ENCODE measurements at places on chromosomes 12 and 14.

DNA sequence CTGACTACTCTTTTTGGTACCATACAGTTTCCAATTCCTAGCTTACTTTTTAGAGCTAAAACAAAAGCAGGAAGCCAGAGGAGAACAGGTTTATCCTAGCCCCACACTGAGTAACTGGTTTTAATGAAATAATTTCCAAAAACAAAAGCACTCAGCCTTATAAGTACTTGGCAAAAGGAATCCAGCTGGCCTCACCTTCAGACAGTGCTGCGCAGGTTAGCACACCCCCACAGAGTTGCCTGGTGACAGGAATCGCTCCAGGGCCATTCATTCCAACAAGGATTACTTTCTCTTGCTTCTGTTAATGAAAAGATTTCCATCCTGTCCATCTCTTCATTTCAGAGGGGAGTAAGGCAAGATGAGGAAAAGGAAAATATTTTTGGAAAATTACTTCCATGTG is 84.6 kb downstream of the SCFD1 start:
- no peak for DNase-seq

DNA sequence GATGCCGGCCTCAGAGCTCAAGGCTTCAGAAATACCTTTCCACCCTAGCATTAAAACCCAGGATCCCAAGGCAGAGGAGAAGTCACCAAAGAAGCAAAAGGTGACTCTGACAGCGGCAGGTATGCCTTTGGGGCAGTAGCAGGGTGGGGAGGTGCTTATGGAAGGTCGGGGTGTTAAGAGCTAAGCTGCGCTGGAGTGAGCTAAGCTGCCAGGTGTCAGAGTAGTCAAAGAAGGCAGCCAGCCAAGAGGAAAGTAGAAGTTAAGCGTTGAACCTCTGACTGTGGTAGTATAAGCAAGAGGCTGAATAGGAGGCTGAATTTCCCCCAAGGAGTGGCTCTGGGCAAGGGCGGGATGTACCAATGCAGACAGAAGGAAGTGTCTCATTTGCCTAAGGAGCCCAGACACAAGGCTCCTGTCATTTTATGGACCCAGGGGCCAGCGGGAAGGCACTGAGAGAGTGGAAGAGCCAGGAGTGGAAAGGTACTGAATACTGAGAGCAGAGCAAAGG is 29.2 kb downstream of the DYRK4 start:
- no peak for DNase-seq

GRCh38 chr12:121788176-121788818 is 5.2 kb downstream of the RHOF start:
- DNase-seq: no peak

GRCh38 chr12:105072888-105073488 is 11.3 kb downstream of the ALDH1L2 start:
- DNase-seq: no peak

DNA sequence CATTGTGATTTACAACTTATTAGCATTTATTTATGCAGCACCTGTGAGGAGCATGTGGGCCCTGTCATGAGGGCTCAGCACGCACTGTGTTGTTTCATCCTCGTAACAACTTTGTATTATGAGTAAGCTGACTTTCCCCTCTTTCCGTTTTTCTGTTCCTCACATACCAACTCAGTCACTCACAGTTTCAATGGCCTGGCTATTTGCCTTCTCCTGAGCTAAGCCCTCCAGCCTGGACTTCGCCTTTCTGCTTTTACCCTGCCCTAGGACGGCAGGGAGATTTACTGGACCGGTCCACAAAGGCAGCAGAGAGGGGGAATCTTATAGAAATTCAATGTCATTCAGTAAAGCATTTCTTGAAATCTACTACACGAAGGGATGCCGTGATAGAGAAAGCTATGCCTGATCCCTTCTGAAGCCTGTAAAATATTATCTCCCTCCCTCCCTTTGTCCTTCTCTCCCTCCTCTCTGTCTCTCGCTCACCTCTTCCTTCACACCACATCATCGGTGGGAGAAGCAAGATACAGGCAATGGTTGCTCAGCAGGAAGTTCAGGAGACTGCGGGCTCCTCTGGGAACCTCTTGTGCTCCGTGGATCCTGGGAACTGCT is 219.2 kb upstream of the TBX3 start:
- peak; percentile 51 for DNase-seq

GRCh38 chr12:53514628-53515290 is 7.5 kb upstream of the NPFF start:
- no peak for DNase-seq

DNA sequence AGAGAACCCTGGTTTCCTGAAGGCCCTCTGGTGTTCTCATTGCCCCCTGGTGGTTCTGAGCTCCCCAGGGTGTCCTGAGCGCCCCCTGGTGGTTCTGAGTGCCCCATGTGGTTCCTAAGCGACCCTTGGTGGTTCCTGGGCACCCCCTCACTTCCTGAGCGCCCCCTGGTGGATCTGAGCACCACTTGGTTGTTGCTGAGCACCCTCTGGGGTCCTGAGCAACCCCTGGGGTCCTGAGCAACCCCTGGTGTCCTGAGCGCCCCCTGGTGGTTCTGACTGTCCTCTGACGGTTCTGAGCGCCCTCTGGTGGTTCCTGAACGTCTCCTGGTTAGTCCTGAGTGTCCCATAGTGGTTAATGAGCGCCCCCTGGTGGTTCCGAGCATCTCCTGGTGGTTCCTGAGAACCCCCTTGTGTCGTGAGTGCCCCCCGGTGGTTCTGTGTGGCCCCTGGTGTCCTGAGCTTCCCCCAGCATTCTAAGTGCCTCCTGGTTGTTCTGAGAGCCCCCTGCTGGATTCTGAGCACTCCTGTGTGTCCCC is 568.3 kb downstream of the TMEM121 start:
- DNase-seq: no peak

DNA sequence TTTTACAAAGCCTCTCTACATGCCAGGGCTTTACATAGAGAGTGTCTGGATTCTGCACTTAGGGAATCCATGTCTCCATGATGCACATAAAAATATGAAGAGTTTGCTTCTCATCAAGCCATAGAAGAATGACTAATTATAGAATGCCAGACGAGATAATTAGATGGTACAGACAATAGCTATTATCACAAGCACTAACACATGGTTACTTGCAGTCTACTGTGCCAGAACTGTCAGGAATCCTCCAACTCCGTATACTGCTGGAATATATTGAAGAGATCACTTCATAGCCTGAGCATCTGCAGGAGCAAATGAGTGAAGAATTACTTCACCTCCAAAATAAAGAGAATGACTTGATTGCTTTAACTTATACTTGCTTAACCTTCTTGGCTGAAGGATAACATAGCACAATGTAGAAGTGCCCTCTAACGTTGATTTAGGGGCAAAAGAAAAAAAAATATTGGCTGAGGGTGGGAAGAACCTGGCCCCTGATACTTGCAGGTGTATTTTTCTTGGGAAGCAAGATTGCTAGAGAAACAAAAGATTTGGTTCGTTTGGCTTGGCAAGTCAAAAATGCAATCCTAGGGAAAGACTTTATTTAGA is 272.8 kb upstream of the FAR2 start:
- no peak for DNase-seq

GRCh38 chr14:37034410-37035285 is 137.8 kb downstream of the SLC25A21 start:
- DNase-seq: peak; percentile 53

- no peak for DNase-seq
These were observed 3.8 kb downstream of the CBLN3 start for GRCh38 chr14:24425704-24426103.

DNA sequence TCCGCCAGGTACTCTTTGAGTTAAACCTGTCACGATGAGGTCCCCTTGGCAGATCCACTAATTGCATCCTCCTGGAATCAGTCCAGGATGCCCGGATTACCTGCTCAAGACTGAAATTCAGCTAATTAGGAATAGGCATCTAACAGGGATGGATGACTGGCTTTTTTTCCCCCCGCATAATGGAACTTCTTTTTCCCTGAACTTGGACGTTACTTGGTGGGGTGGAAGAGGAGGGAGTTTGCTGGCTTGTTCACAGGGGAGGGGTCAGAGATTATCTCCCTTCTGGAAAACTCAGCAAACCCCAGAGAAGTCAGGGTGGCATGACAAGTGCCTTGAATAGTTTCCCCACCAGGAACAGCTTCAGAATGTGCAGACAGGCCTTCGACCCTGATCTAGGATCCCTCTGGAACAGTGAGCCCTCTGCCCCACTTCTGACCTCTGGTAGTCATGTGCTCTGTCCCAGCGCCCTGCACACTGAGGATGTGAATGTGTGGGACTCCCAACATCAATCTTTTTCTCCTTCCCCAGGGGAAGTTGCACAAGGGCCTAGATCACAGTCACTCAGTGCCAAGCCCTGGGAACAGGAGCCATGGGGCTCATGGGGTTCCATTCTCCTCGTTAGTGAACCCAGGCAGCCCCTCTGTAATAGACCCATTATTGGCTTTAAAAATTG is 142.5 kb downstream of the SMOC1 start:
- DNase-seq: no peak

DNA sequence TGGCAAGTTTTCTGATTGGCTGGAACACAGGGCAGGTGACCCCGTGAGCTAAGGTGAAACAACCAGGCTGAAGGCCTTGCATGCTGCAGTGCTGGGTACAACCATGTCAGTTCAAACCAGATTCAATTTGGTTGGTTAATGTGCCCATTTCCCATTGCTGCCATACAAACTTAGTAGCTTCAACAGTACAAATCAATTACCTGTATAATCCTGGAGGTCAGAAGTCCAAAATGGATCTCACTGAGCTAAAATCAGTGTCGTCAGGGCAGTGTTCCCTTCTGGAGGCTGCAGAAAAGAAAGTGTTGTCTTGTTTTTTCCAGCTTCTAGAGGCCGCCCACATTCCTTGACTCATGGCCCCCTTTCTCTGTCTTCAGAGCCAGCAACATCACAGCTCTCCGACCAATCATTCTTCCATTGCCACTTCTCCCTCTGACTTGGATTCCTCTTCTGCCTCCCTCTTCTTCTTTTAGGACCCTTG is 221.7 kb downstream of the ZFP36L1 start:
- no peak for DNase-seq

GRCh38 chr12:55847603-55848291 is 5.0 kb upstream of the MMP19 start:
- DNase-seq: peak; percentile 98

DNA sequence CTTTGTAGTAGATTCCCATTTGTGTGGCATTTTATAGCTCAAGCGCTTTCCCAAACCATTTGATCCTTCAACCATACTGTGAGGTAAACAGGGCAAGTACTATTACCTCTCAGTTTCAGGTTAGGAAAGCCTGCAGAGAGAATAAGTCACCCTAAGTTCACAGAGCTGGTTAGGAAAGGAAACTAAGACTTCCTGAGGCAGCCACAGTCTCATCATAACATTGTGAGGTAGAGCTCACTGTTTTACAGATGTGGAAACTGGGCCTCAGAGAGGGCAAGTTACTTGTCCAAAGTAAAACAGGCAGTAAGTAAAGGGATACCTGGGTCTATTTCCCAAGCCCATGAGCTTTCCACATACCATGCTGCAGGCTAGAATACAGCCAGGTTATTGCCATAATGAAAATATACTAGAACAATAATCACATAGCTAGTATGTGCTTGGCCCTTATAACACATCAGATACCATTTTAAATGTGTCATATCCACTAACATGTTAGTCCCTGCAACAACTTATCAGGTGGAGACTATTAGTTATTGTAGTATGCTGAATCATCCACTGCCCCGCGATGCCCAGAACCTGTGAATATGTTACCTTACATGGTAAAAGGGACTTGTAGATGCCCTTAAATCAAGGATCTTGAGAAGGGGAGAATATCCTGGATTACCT is 150.9 kb upstream of the GRIP1 start:
- no peak for DNase-seq

GRCh38 chr12:25843976-25844375 is 114.5 kb upstream of the RASSF8 start:
- DNase-seq: no peak

GRCh38 chr14:59346796-59347510 is 118.2 kb downstream of the GPR135 start:
- DNase-seq: no peak

- no peak for DNase-seq
These were observed 202.2 kb downstream of the EXOC5 start for GRCh38 chr14:57066463-57066862.

- no peak for DNase-seq
These were observed 20.2 kb downstream of the FGD4 start for GRCh38 chr12:32419520-32419960.

- peak; percentile 19 for DNase-seq
These were observed 201.8 kb upstream of the CCDC196 start for GRCh38 chr14:66284346-66284745.

DNA sequence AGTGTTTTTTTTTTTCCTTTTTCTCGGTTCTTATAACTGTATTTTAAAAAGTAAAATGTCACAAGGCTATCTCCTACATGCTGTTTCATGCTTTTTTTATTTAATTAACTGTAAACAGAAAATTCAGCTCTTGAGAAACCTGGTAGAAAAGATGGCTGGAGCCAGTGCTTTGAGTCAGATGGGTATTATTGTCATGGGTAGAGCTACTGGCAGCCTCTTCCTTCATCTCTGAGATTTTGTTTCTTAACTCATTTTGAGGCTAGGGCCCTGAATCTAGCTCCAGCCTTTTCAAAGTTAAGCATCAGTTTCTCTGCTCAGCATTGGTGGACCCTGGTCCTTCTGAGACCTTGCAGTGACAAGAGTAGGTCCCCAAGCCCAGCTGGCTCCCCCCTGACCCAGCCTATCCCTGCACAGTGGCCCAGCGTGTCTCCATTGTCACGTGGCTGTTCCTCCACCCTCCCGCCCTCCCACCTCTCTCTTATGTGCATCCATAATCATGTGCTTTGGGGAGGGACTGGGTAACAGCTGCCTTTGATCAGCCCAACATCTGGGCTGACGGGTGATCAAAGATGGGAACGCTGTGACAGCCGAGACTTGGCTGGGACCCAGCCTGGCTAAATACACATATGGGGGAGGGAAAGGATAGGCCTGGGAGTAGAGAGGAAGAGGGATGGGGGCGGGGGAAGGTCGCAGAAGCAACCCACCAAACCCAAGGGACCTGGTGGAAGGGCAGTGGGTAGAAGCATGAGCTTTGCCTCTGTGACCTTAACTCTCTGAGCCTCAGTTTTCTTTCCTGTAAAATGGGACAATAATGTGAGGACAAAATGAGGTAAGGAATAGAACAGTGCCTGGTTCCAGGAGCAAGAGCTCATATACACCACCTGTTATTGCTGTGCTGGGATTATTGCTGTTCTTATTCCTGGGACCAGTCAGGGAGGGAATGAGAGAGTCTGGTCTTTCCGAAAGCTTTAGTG is 24.4 kb upstream of the RBM19 start:
- no peak for DNase-seq

GRCh38 chr14:56055511-56055910 is 62.7 kb upstream of the PELI2 start:
- DNase-seq: no peak

GRCh38 chr14:74577247-74577947 is 34.6 kb downstream of the LTBP2 start:
- DNase-seq: no peak

DNA sequence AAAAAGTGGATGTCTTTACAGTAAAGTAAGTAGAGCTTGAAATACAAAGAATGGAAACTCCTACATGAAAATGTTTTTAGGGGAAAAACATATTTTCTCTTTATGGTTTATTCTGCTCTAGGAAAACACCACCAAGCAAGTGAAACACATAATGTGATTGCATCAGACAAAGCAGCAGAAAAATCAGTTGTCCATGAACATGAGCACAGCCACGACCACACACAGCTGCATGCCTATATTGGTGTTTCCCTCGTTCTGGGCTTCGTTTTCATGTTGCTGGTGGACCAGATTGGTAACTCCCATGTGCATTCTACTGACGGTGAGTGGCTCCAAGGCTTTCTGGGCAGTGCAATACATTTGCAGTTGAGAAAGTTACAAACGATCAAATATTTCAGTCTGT is 42.6 kb upstream of the PLEKHD1 start:
- no peak for DNase-seq

GRCh38 chr12:28937196-28937595 is 211.9 kb upstream of the FAR2 start:
- DNase-seq: peak; percentile 40
